DMS79 treated with DMSO at 0.1 percent for 48 hours (cell line): ENCODE measurements at places on chromosomes 16 and 17.

DNA sequence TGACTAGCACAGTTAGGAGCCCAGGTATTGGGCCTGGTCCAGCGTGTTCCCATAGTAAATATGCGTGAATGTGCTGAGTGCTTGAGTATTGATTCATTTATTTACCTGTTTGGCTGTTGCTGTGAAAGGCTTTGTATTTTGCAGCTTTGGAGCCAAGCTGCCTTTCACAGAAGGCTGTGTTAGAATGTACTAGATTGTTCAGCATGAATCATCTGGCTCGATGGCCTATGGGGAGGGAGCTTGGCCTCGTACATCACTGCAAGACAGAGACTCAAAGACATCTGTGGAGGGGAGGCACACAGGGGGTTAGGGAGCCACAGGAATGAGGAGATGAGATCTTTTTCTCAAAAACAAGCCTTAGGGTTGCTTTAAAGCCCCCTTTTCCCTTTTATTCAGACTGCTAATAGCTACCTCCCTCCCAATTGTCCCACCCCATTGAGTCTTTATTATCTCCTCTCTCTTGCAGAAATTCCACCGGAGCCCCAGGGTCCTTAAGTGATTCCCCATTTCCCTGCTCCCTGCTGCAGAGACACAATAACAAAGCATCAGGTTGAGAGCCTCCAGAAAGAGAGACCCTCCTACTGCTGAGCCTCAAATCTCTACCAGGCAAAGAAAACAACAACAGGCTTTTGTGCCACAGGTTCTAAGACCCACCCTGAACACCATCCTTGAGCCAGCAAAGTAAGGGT is 307.2 kb downstream of the ABCC12 start:
- DNase-seq: no peak

- DNase-seq: no peak
Measured at GRCh38 chr16:19595043-19595767, 39.7 kb downstream of the VPS35L start.

DNA sequence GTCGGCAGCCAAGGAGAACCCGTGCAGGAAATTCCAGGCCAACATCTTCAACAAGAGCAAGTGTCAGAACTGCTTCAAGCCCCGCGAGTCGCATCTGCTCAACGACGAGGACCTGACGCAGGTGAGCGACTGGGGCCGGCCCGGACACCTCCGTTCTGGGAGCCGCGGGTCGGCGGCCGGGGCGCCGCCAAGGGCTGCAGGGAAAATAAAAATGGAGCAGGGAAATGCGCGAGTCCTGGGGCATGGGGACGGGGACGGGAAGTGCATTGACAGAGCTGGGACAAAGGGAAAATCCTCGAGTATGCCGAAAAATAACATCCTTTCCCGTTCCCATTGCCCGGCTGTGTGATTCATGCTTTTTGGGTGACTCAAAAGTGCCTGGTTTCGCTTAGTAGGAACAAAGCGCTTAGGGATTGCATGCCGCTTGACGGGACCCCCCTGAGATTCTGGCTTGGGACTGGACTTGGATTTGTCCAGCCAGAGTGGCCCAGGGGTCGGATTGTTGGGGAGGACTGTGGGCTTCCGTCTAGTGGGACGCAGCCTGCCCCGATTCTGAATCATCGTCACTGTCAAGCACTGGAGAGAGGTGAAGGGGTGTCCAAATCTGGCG is 699 bp downstream of the MPRIP start:
- no peak for DNase-seq

- DNase-seq: no peak
Measured at GRCh38 chr16:85249418-85250146, 137.3 kb upstream of the CIBAR2 start.

GRCh38 chr17:29613352-29613837 is 9.3 kb downstream of the CORO6 start:
- no peak for DNase-seq

- no peak for DNase-seq
Measured at GRCh38 chr17:82924812-82925211, 85.0 kb upstream of the ZNF750 start.

DNA sequence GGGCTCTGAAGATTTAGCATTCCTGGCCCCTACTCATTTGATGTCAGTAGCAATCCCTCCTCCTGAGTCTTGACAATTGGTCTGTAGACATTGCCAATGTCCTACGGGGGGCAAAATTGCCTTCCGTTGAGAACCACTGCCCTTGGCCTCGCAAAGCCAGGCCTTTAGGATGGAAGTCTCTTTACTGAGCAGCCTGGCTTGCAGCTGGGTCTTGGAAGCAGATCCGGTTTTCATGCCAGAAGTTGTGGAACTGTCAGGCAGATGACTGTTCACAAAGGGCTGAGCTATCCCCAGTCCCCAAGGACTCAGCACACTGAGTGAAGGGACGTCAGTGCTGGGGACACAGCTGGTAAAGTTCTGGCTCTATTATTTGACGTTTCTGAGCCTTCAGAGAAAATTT is 83.2 kb downstream of the WSCD1 start:
- DNase-seq: no peak

GRCh38 chr16:31354394-31355291 is at the start of gene ITGAX:
Gene ITGAX (plus strand): TSS chr16:31355176. CDS start chr16:31355255, 79 bp downstream.
- DNase-seq: no peak

DNA sequence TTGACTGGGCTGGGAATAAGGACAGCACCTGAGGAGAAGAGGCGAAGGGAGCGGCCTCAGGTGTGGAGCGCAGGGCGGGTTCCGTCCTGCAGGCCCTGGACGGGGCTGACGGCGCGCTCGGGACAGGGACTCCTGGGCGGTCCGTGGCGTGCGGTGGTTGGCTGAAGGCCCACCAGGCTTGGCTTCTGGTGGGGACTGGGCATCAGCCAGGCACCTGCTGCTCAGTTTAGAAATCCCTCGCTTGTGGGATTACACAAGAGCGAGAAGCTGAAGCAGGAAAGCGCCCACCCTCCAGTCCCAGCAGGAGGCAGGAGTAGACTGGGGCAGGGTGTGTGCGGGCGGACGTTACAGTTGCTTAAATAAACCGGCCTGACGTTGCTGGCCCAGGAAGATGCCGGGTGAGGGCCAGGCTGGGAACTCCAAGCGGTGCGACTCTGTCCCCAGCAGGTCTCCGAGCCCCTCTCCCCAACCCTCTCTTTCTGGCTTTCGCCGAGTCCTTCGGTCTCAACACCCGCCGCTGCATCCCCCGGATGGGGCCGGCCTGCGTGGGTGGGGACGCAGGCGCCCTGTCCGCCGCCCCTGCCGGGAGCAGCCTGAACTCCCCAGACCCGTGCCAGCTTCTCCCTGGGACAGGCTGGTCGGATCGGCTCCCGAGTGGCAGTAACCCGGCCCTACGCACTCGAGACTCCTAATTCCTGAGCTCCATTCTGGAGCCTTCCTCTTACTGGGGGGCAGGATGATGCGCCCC is 639 bp downstream of the MIF4GD start:
- peak; percentile 53 for DNase-seq
